ENCODE measurements at places on chromosomes 11 and 22.

- DNase-seq = no peak
Measured at GRCh38 chr11:131664293-131664692, 293.9 kb downstream of the NTM start.

GRCh38 chr11:70493891-70494290 lies 95.6 kb downstream of the CTTN start:
- no peak for DNase-seq

- DNase-seq = no peak
Measured at GRCh38 chr11:79040348-79040747, 400.5 kb downstream of the TENM4 start.

DNA sequence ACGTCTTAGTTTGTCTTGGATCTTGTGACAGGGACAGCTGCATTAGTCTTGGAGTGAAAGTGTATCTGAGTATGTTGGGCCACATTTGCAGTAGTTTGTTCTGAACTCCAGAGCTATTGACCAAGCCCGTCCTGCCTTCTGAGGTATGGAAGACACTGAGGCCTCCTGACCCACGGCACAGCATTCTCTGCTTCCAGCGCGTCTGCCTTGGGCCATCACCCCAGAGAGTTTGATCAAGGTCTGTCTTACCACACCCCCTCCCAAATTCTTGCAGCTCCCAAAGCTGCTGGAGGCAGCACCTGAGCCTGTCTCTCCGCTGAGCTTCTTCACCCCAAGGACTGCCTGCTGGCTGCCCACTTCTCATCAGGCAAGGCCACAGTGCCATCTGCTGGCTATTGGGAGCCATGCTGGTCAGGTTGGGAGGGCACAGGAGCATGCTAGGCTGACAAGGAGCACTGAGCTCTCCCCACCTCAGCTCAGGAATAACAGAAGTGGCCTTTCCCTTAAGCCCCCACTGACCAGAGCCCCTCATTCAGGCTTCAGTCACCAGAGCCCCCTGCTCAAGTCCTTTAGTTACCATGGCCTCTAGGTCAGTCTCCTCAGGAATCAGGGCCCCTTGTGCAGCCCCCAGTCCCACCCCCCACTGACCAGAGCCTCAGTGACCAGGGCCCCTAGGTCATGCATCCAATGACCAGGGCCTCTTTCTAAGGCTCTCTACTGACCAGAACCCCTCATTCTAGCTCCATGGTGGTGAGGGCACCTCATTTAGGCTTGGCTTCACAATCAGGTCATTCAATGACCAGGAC lies 27.2 kb upstream of the SMPD1 start:
- DNase-seq = peak; percentile 48

GRCh38 chr22:36136988-36137387 lies 23.6 kb downstream of the APOL3 start:
- no peak for DNase-seq

Data from GM12892 (cell line).